Endothelial cell (in vitro differentiated cells): ENCODE measurements at places on chromosomes 6 and 20. TPM values are rescaled to one million over a fixed set of nuclear protein-coding genes. Genes with fewer than 3 reads are reported as not detected.
A peak's percentile ranks its signal among the peaks of the same experiment; 100 is the strongest.

DNA sequence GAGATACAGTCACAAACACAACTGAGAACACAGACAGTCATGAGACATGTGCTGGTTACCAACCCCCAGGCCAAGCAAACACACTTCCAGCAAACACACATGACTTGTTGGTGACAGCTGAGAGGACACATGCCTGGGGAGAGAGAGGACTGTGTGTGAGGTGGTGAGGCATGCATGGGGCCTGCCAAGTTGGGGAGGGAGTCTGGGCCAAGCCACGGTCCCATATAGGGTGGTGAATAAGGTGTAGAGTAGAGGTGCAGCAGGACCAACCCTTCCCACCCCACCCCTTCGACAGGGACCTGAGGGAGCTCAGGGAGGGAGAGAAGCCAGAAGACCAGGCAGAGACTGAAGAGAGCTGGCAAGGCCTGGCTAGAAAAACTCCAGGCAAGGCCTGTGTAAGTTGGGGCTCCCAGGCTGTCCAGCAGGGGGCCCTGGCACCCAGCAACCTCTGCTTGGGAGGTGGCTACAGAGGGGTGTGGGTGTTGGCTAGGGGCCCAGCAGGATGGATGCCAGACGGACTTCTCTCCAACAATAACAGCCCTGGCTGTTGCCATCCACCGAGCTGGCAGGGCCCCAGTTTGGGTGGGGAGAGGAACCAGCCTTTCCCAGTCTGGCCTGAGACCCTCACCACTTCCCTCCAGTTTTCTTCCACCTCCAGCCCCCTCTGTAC is 2.0 kb upstream of the SLC29A1 start:
- peak overlapping the region; percentile 74 for H3K4me3 ChIP-seq
- peak; percentile 74 for DNase-seq
- no peaks in the 10 kb centered on the region for H3K36me3 ChIP-seq
- peaks cover 62% of the 10 kb centered on the region for H3K4me1 ChIP-seq
- peaks cover 4% of the 10 kb centered on the region for H3K27me3 ChIP-seq
- no peak overlapping the region for H3K27ac ChIP-seq

DNA sequence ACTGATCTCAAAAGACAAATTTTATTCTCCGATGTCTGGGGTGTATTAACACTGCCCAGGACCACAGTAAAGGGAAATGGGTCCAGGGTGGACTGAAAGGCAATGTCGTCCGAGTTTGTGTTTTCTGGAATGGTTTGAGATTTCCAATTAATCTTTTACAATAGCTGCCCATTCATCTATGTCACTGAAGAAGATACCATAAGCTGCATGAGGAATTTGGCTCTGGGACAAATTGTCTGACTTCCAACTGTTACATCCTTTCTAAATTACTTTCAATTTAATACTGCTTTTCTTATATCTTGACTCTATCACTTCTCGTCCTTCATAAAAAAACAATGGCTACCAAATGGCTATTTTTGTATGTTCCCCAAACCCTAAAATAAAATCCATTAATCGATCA is 130.7 kb upstream of the KCNK16 start:
- H3K27ac ChIP-seq, result no peak overlapping the region
- H3K36me3 ChIP-seq, result no peaks in the 10 kb centered on the region
- H3K4me1 ChIP-seq, result no peaks in the 10 kb centered on the region
- no peak overlapping the region for H3K4me3 ChIP-seq

Gene POPDC3
- 5.2 TPM for total RNA-seq

Gene AVP
- total RNA-seq, result not detected

DNA sequence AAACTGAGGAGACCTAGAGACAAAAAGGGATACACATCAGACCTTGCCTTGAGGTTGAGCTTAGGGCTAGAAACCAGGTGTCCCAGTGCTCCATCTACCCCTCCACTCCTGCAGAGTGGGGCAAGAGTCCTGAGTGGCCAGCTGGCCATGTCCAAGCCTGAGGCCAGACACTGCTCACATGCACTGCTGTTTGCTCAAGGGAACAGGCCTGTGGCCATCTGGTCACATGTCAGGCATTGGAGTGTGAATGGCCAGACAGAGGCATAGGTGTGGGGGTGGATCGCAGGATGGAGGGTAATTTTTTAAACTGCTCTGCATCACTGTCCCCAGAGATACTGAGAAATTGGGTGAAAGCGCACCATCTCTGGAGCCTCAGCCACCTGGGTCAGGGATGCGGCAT is 30.5 kb downstream of the MAFB start:
- H3K27me3 ChIP-seq, result peaks cover 5% of the 10 kb centered on the region
- no peak overlapping the region for H3K27ac ChIP-seq
- no peaks in the 10 kb centered on the region for H3K4me1 ChIP-seq
- no peak for DNase-seq
- no peaks in the 10 kb centered on the region for H3K36me3 ChIP-seq
- no peak overlapping the region for H3K4me3 ChIP-seq

DNA sequence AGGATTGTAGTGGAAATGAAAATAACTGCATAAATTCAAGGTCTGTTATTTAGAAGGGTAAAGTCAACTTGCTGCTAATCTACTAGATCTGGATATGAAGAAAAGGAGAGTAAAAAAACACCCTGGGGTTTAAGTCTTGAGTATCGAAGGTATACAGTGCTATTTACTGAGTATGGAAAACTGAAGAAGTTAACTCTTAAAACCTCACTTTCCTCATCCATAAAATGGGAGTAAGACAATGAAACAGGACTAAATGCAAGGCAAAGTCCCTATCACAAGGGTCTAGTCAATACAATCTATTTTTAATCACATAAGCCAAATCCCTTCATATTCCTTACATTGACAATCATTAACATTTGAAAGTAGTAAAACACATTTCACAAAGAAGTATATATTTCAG is 2.2 kb downstream of the FBXO5 start:
- peak overlapping the region; percentile 43 for H3K27ac ChIP-seq
- peaks cover 3% of the 10 kb centered on the region for H3K27me3 ChIP-seq
- H3K4me3 ChIP-seq, result peak overlapping the region; percentile 5
- H3K4me1 ChIP-seq, result peaks cover 30% of the 10 kb centered on the region
- H3K36me3 ChIP-seq, result no peaks in the 10 kb centered on the region
- no peak for DNase-seq

Gene OR2H2
- total RNA-seq, result not detected

- DNase-seq, result no peak
- no peak overlapping the region for H3K4me3 ChIP-seq
- H3K27me3 ChIP-seq, result peaks cover 4% of the 10 kb centered on the region
- peaks cover 19% of the 10 kb centered on the region for H3K4me1 ChIP-seq
- H3K36me3 ChIP-seq, result no peaks in the 10 kb centered on the region
Measured at GRCh38 chr6:11011787-11012234, 32.3 kb downstream of the ELOVL2 start.
